ENCODE measurements at places on chromosomes 2 and 18. TPM values are rescaled to one million over a fixed set of nuclear protein-coding genes. Genes with fewer than 3 reads are reported as not detected.

Gene HOXD13
- total RNA-seq: not detected

Gene RGPD4
- not detected for total RNA-seq

Gene RNU2-63P
- not detected for total RNA-seq

Gene AQP12B
- total RNA-seq: not detected

Gene DHRS9
- total RNA-seq: not detected

Gene PTMA
- 745 TPM for total RNA-seq

Gene REEP1
- 6.4 TPM for total RNA-seq

Gene SULT1C4
- 11.0 TPM for total RNA-seq

Gene POTEJ
- not detected for total RNA-seq

Gene SH3BP4
- 36.7 TPM for total RNA-seq

Gene NTSR2
- total RNA-seq: not detected

Gene SCN7A
- 2.9 TPM for total RNA-seq

Gene CLIP4
- total RNA-seq: 9.5 TPM

Gene IL1RN
- total RNA-seq: not detected

Gene FHOD3
- 12.7 TPM for total RNA-seq

Gene METAP1D
- total RNA-seq: not detected

Gene BMP10
- not detected for total RNA-seq

All from ascending aorta (tissue), 2 donors.